ENCODE measurements at places on chromosomes 2 and 18.

GRCh38 chr2:224162122-224162521, 123.0 kb upstream of the SERPINE2 start:
- no peak for DNase-seq

- no peak for DNase-seq
Measured at GRCh38 chr18:4250141-4250540, 205.0 kb downstream of the DLGAP1 start.

GRCh38 chr2:168053676-168054075, 193.7 kb downstream of the STK39 start:
- no peak for DNase-seq

DNA sequence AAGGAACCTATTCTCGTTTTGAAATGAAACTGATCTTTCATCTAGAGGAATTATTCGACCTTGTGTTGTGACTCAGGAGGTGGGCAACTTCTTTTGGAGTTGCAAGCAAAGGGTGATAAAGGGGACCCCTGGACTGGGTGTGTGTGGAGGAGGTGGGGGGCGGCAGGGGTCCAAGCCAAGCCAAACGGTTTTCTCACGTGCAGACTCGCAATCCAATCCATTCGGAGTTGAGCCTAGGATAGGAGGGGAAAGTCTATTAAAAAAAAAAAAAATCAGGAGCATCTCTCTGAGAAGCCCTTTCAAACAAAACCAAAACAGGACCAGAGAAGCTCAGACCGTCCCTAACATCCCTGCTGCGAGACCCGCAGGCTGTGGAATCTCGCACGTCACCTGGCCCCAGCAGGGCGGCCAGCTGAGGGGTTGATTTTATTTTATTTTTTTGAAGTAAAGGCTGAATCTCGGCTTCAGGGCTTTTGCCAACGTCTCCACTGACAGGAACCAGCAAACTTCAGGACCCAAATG, 3.7 kb upstream of the ZEB2 start:
- DNase-seq, result no peak

DNA sequence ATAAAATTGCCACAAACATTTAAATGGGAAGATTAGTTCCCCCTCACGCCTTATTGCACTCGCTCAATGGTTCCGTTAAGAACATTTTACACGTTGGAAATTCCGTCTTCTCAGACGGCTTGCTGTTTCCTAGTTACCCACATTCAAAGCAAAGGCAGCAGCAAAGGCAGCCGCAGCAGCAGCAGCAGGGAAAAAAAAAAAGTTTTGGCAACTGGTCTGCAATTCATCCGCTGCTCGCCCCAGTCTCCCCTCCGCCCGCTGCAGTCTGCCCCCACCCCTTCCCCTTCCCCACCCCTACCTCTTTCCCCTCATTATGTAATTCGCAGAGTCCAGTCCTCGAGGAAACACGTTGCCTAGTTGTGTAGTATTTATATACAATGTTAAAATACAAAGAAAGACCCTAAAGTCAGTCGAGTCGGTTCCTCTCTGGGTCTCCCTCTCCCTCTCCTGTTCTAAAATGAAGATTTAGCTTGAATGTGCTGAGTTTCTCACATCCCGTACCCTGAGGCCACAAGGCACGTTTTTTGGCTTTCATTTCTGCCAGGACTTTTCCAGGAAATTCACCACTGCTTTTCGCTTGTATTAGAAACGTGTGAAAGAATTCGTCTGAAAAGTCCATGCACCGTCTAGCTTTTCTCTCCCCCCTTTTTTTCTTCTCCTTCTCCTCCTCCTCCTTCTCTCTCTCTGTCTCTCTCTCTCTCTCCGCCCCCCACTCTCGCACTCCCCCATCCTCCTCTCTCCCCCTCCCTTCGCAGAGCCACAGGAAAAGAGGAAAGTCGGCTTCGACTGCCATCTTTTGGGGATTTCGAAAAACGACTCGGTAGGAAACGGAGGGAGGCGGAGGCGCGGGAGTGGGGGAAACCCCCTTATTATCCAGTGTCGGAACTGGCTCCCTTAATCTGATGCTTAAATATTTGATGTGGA, 140.0 kb downstream of the MEIS1 start:
- DNase-seq, result peak; percentile 79

- DNase-seq, result no peak
Measured at GRCh38 chr18:51490860-51491259, 293.4 kb upstream of the MEX3C start.

DNA sequence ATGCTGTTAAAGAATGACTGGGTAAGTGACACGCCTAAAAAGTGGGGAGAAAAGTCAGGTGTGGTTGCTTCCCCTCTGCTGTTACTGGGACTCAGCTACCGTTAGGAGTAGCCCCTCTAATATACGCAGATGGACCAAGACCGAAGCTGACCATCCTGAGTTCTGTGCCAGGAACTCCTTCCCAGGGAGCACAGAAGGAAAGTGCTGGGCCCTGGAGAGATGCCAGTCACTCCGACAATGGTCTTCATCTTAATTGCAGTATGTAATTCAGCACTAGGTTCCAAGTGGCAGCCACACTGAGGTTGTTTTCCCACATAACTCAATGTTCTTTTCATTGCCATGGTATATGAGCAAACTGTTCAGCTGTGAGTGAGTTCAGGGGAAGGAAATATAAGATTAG, 19.6 kb upstream of the TMEM200C start:
- DNase-seq, result no peak

DNA sequence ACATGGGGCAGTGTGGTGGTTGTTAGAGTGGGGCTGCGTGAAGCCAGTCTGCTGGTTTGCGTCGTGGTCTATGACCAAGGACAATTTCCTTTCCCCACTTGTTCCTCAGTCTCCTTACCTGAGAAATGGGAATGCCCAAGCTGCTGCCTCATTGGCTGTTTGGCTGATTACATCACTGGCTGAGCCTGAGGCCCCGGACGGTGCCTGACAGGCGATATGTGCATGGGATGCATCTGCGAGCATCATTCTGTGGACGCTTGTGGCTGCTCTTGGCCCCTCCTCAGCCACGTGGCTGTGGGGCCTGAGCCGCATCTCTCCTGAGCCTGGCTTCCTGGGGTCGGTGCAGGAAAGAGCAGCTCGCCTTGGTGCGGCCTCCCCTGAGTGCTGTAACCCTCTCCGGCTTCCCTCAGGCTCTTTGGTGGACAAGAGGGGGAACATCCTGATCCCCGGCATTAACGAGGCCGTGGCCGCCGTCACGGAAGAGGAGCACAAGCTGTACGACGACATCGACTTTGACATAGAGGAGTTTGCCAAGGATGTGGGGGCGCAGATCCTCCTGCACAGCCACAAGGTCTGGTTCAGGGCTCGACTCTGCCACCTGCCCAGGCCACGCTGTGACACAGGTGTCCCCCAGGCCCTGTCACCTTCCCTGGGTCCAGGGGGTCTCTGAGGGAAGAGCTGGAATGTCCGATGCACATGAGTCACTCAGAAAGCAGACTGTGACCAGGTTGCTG, 17.2 kb downstream of the CNDP2 start:
- no peak for DNase-seq

DNA sequence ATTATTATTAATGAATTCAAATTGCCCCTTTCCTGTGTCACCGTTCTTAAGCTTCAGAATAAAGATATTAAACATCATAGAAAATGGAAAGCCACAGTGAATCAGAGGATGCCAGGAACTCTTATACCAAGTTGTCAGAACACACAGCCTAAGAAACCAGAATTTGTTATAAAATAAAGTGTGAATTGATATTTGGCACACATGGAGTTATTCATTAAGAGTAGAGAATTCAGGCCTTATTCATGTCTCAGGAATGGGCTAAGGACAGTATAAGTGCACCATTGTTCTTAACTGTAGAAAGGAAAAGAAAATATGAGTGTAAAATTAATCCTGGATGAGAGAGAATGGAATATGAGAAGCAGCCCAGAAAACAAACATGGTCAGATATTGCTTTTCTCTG, 86.7 kb upstream of the ATP8B1 start:
- DNase-seq, result no peak

- no peak for DNase-seq
Measured at GRCh38 chr2:7703048-7703447, 785.8 kb downstream of the RNF144A start.

DNA sequence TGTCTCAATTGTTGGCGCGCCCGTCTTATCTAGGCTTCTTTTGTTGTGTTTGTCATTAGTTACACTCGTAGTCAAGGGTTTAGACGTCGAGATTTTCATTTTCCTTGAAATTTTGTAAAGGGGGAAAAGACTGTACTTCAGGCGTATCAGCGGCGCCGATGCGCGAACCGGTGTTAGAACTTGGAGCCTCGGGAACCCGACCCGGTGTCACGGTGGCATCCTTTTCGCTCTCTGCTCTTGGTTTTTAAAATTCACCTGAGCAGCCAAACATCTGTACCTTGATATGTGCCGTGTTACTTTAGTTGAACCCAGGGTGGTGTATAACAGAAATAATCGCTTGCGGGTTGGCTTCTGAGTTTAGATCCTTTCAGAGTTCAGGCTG, 643 bp downstream of the RMC1 start:
- no peak for DNase-seq

DNA sequence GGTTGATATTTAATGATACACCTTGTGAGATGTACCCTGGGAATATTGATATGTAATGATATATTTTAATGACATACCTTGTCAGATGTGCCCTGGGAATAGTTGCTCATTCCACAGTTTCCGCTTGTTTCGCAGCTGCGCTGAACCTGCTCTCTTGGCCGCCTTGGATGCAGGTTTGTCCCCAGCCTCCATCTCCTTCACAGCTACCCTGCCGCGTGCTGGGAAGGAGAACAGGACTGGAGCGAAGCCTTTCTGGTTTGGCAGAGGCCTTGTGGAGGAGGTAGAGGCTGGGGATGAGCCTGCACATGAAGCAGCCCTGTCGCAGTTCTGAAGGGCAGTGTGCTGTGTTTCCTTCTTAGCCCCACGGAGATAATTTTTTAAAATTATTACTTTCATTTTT, 14.6 kb downstream of the ATG4B start:
- no peak for DNase-seq

- DNase-seq, result no peak
Measured at GRCh38 chr2:9941196-9941995, 10.1 kb upstream of the GRHL1 start.

DNA sequence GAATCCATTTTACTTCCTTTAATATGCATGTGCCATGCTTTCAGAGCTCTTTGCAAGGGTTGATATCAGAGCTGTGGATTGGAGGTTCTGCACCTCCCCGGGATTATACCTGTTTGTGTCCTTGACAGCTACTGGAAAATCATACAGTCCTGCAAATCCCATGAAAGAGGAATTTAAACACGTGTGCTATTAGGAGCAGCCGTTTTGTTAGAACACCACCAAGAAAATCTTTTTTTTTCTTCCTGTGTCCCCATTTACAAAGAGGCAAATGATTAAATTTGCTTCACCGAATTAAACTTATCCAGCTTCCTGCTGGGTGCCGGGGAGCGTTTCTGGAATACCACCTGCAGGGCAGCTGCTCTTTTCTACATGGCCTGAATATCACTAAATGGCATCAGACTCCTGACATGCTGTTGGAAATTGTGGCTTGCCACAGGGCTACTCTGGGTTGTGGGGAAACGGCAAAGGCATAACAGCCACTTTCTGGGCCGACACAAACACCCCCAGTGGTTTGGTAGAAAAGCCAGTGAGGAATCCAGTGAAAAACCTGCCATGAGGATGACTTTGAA, 23.4 kb upstream of the SOX11 start:
- DNase-seq, result no peak

- no peak for DNase-seq
Measured at GRCh38 chr2:58101500-58101899, 54.9 kb downstream of the VRK2 start.

DNA sequence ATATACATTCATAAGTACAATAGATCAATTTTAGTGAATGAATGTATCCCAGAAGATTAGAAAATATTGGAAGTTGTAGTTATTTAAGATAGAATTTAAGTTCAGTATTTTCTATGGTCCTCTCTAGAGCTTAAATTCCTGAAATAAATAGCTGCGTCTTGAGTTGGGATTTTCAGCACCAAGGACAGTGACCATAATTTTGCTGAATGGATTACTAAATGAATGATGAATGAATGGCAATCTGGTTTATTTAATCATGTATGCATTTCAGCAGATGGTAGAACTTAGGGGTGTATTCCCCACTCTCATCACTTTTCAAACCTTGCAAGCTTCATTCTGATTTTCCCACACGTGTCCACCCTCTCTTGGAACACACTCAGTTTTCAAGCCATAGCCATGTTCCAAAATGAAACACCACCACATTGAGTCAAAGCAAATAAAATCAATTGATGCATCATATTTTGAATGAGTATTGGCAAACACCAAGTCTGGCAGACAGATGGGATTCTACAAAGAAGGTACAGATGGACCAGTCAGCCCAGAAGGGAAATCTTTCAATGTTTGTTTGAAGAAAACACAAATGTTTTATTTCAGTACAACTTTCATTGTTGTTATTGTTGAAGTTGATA, 362.2 kb upstream of the NXPH2 start:
- DNase-seq, result no peak

DNA sequence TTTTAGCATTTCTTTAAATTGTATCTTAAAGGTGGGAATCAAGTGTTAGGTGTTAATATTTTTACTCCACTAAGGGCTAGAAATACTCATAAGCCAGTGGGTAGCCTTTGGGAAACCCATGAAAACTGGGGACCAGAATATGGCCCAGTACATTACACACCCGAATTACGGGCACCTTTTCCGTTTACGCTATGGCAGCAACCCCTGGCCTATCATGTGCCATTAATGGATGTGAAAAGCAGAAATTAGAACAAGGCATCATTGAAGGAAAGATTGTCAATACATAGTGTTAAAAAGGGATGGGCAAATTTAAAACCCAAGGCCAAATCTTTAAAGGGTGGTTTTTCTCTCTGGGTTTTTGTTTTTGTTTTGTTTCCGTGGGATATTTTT, 781 bp downstream of the FARP2 start:
- no peak for DNase-seq

DNA sequence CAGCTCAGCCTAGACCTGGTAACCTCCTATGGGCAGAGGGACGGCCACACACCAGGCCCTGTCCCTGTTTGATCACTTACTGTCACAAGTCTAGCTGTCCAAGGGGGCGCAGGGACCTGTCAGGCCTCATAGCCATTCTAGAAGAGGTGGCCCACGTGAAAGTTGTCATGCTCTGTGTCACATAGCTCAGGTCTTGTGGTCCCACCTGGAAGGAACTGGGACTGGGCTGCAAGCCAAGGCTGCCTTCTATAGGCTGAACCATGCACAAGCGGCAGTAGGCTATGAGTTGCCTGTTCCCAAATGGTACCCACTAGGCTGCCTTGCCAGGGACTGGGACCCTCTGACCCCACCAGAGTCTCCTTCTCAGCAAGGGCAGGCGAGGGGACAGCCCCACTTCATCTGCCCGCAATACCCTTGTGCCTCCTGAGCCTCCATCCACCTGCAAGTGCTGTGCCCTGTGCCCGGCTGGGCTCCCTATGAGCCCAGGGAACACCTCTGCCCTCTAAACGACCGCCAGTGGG, 177.5 kb downstream of the ANAPC1 start:
- no peak for DNase-seq

DNA sequence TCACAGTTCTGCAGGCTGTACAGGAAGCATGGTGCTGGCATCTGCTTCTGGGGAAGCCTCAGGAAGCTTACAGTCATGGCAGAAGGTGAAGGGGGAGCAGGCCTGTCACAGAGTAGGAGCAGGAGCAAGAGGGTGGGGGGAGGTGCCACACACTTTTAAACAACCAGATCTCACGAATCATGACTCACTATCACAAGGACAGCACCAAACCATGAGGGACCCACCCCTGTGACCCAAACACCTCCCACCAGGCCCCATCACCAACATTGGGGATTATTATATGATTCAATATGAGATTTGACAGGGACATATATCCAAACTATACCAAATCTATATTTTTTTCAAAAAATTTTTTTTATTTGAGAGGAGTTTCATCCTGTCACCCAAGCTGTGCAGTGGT, 51.0 kb upstream of the GLS start:
- no peak for DNase-seq

- DNase-seq, result no peak
Measured at GRCh38 chr2:30675758-30676157, 131.5 kb downstream of the CAPN13 start.

GRCh38 chr2:101967826-101968513, 23.8 kb upstream of the IL1R2 start:
- no peak for DNase-seq
